RCC 7860 (cell line): ENCODE measurements at places on chromosomes 12 and 14.

- peak; percentile 56 for DNase-seq
Measured at GRCh38 chr12:11771356-11771755, 121.9 kb downstream of the ETV6 start.

DNA sequence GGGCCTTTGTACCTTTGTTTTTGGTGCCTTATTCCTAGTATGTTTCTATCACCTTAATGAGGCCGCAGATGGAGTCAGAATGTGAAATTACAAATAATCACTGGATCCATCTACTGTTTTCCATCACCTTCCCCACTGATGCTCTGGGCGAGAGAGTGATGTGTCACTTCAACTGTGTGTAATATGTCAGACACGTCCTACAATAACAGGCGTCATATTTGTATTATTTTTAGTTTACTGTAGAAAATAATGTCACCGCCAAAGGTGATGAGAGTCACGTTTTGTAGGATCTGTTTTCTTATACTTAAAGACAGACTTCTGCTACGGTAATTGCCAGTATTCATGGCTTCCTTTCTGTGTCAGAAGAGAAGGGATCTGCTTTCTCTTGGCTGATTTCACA is 22.4 kb upstream of the P2RX4 start:
- no peak for DNase-seq

- no peak for DNase-seq
Measured at GRCh38 chr14:81286574-81287370, 66.0 kb upstream of the GTF2A1 start.

GRCh38 chr14:91127401-91127801 is 13.5 kb downstream of the DGLUCY start:
- no peak for DNase-seq

GRCh38 chr12:124809878-124810277 is 53.8 kb downstream of the SCARB1 start:
- DNase-seq: no peak

GRCh38 chr14:31440280-31440679 is 17.0 kb downstream of the DTD2 start:
- DNase-seq: no peak
